NCI-H1694 treated with DMSO at 0.1 percent for 48 hours (cell line): ENCODE measurements at places on chromosomes 12 and 14.

DNA sequence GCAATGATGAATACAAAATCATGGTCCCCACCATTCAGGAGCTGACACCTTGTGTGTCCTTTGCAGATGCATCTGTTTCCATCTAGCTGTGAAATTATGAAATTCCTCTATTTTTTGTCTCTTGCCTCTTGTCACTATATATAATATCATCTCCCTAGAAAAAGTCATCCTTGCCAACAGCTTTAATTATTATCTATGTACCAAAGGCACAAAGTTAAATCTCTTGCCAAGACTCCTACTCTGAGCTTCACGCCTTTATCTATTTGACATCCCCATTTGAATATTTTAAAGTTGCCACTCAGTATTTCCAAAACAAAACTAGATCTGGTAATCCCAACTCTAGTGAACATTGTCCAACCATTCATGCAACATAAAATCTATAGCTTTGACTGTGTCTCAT, 32.0 kb upstream of the PRB2 start:
- DNase-seq = no peak

DNA sequence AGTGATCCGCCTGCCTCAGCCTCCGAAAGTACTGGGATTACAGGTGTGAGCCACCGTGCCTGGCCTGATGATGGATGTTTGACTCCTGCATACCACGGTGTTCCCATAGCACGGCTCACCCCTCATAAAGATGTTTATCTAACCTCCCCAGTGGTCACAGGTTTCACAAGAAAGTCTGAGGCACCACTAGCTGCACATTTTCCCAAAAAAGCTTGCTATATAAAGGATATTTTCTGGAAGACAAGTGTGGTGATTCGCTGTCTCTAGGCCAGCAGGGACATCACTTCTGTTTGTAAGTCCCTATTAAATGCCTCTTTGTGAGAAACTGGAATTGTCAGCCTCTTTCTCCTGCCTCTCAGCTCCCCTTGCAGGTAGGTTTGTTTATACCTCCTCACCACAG, 18.3 kb downstream of the PLEK2 start:
- no peak for DNase-seq

- no peak for DNase-seq
These were observed 126.9 kb downstream of the DUSP6 start for GRCh38 chr12:89225401-89225800.

- DNase-seq = peak; percentile 60
These were observed at the start of gene RIMBP2 for GRCh38 chr12:130715998-130716968. TSS of gene RIMBP2 (minus strand) at chr12:130716299. CDS start at chr12:130479013, 237,286 bp downstream.

DNA sequence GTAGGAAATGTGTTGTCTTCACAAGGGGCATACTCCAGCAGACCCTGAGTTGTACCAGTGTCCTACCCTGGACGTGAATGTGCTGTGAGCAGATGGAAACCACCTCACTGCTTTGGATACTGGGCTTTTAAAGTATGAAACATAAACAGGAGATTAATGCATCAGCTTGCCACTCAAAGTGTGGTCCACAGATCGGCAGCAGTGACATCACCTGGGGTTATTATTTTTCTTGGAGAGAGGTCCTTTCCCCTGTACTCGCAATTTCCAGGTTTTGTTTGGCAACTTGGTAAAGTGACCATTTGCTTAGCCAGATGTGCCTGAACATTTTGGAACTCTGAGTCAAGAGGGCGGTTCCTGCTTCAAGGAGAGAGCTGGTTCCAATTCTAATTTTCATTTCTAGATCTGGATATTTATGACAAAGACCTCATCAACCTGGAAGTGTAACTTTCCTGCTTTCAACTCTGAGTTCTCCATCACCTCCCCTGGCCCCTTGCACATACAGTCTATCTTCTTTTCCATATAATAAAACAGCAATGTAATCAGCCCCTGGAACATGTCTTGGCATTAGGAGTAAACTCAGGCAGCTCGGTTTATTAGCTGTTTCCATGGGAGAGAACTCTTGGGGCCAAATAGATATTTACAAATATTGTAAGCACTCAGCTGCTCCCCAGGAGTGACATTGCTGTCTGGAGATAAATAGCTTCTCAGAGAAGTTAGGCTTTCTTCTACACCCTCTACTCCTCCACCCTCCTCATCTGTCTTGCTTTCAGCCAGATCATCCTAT, 237.0 kb upstream of the TBX3 start:
- no peak for DNase-seq

- DNase-seq = no peak
These were observed 33.2 kb upstream of the STRN3 start for GRCh38 chr14:31059152-31059924.

GRCh38 chr12:28024231-28024995, 51.9 kb upstream of the PTHLH start:
- DNase-seq = no peak

DNA sequence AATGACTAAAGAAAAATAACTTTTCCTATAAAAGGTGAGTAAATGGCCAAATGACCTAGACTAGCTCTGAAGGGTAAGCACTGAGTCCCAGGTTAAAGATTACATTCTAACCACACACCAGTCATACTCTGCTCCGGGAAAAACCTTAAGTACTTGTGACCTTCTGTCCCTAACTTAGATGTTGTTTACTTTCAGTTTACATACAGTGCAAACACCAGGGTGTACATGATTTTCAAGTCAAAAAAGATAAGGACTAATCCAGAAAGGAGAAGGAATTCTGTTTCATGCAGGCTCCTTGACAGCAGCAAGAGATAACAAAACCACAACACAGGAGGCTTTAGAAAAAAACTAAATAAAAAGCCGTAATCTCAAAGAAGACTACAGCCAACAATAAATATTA, 174.2 kb downstream of the PPM1H start:
- no peak for DNase-seq

DNA sequence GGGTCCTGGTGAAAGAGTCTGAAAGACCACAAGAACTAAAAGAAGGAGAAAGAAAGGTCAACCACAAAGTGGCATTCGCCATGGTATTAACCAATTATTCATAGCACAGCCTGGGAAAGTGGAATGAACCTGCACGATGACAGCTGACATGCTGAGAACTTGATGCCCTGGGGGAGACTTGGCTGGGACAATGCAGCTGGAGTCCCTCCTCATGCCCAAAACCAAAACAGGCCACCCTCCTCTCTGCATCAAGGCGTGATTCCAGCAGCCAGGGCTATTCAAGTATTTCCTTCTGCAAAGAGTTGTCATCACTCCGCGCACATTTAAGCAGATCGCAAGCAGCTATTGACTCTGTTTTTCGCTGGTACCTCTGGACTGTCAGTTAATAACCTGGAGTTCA, 167.1 kb upstream of the NOS1 start:
- DNase-seq = no peak

DNA sequence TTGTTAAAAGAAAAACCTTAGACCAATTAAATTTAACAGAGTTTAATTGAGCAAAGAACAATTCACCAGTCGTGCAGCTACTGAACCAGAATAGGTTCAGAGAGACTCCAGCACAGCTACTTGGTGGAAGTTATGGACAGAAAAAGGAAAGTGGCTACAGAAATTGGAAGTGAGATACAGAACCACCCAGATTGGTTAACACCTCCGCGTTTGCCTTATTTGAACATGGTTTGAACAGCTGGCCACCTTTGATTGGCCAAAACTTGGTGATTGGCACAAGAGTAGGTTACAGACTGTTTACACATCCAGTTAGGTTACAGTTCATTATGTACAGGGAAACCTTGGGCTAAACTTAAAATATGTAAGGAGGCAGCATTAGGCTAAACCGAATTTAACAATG, 54.9 kb downstream of the SRGAP1 start:
- DNase-seq = no peak

GRCh38 chr12:120834489-120835303, 69.5 kb downstream of the SPPL3 start:
- no peak for DNase-seq

- DNase-seq = no peak
These were observed 11.7 kb upstream of the RAB3IP start for GRCh38 chr12:69726922-69727321.
